Renal cortex interstitium (tissue), 15 donors: ENCODE measurements at places on chromosomes 4 and X. TPM values are rescaled to one million over a fixed set of nuclear protein-coding genes. Genes with fewer than 3 reads are reported as not detected.

ZNF41 gene
- 11.6 TPM for polyA plus RNA-seq

TGIF2LX gene
- not detected for polyA plus RNA-seq

PPP2R2C gene
- polyA plus RNA-seq = 0.35 TPM

RPA4 gene
- polyA plus RNA-seq = 0.12 TPM

UTP14A gene
- polyA plus RNA-seq = 29.1 TPM

FAAH2 gene
- 15.4 TPM for polyA plus RNA-seq

CXCL8 gene
- polyA plus RNA-seq = 4.3 TPM

H2AZ1 gene
- 443 TPM for polyA plus RNA-seq

C4orf51 gene
- polyA plus RNA-seq = not detected

RELL1 gene
- 10.0 TPM for polyA plus RNA-seq

TEX13C gene
- polyA plus RNA-seq = not detected

PRR32 gene
- not detected for polyA plus RNA-seq

UGT2B17 gene
- polyA plus RNA-seq = not detected

ZMAT1 gene
- 31.6 TPM for polyA plus RNA-seq

PABPC1L2A gene
- not detected for polyA plus RNA-seq

CXCL6 gene
- 0.13 TPM for polyA plus RNA-seq

BMP3 gene
- polyA plus RNA-seq = 12.1 TPM

SPANXA2 gene
- polyA plus RNA-seq = not detected

IL2 gene
- not detected for polyA plus RNA-seq
